ENCODE measurements at places on chromosomes 7 and 10.
A peak's percentile ranks its signal among the peaks of the same experiment; 100 is the strongest.

- DNase-seq = no peak
Observed at GRCh38 chr10:88980247-88980646, 10.4 kb upstream of the FAS start.

- no peak for DNase-seq
Observed at GRCh38 chr7:5470816-5471215, 47.2 kb upstream of the TNRC18 start.

DNA sequence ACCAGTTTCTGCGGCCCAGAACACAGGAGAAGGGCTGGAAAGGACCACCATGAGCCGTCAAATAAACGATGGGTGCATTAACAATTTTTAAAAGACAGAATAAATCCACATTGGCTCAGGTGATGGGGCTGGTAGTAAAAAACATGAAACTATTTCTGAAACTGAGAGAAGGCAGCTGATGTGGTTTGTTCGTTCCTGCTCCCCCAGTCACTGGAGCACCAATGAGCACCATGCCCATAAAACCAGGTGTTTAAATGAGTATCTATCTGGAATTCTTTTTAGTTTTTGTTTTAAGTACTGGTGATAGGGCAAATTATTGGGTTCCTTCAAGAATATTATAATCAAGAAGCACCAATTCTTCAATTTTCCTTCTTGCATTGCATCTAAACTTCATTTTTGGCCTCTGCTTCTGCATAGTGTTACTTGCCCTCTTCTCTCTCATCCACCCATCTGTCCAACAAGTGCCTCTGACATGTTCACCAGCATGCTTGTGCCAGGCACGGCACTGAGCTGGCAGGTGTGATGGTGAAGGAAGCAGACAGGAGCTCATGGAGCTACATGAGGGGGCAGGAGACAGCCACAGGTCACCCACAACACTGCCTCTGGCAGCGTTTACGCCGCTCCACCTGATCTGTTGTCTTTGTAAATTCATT, 65.5 kb downstream of the LARP4B start:
- DNase-seq = no peak

GRCh38 chr7:116851671-116852070, 10.7 kb upstream of the CAPZA2 start:
- no peak for DNase-seq

DNA sequence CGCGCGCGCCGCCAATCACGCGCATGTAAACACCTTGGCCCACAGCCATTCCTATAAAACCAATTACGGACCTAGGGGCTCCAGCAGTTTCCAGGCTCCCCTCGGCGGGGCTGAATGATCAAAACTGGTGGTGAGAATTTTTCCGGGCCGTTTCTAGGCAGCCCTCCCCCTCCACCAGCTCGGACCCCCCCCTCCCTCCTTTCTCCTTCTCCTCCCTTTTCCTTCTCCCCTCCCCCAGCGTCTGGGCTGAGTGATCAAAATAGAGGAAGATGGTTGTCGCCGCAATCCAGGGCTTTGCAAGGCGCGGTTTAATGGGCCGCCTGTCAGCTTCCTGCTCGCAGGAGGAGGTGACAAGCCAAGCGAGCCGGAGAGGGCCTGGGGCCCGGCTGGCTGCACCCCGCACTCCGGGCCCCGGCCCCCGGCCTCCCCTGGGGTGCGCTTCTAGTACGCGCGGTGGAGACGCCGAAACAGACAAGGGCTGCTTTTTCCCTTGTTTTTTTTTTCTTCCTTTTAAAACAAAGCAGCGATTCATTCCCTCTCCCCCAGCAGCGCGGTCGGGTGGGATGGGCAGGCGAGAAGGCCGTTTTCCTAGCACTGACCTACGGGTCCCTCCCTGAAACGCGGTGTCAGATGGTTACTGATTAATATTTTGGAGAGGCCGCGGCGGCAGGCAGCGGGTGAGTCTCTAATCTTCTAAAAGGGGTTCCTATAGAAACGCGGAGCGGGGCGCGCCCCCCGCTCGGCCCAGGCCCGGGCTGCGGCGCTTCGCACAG, 528 bp upstream of the TNRC18 start:
- DNase-seq = peak; percentile 97

DNA sequence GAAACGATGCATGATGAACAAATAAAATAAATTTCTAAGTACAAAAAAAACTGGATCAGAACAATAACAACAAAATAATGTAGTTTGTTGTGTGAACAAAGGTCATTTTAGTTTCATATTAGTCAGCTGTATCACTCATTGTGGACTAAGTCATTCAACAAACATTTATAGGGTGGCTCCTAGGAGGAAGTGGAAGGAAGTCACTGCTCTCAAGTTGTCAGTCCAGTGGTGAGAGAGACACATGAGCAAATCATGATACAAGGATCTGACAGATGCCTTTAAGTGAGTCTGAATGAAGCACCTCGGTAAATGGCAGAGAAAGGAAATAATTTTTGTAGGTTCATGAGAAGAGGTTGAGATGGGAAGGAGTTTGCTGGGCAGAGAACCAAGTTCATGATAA, 56.8 kb downstream of the EPDR1 start:
- DNase-seq = no peak

Data from cardiac septum (tissue), 1 donor.